Activated CD8-positive, alpha-beta T cell treated with anti-CD3 and anti-CD28 coated beads for 36 hours (primary cell): ENCODE measurements at places on chromosomes 1 and 21. TPM values are rescaled to one million over a fixed set of nuclear protein-coding genes. Genes with fewer than 3 reads are reported as not detected.

DNA sequence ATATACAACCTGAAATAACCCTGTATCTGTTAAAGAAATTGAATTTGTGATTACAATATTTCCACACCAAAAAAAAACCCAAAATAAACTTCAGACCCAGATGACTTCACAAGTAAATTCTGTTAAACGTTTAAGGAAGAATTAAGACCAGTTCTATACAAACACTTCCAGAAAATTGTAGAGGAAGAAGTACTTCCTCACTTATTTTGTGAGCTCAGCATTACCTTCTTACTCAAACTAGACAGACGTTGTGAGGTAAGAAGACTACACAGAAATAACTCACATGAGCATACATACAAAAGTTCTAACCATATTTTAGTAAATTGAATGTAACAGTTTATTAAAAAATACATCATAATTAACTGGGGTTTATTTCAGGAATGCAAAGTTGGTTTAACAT, 18.8 kb downstream of the RALGPS2 start:
- H3K4me3 ChIP-seq = no peak overlapping the region
- DNase-seq = no peak
- no peaks in the 10 kb centered on the region for H3K27me3 ChIP-seq
- H3K27ac ChIP-seq = no peak overlapping the region

DNA sequence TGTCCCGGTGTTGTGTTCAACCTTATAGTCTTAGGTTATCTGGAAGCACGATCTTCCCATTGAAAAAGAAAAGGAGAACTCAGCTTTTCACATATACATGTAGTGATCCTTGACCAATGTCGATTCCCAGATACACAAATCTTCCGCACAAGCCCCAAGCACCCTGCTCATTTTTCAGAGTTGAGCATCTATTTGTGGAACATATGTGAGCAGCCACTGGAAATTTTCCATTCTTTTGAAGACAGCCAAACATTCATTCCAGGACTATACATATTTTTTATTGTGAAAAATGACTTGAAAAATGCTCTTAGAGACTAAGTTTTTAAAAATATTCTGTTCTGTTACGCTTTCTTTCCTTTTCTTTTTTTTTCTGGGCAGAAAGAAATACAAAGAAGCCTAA, 371.9 kb downstream of the RGS7 start:
- H3K27ac ChIP-seq = no peak overlapping the region
- H3K27me3 ChIP-seq = no peaks in the 10 kb centered on the region
- H3K4me1 ChIP-seq = no peaks in the 10 kb centered on the region

- no peaks in the 10 kb centered on the region for H3K27me3 ChIP-seq
- H3K4me1 ChIP-seq = peaks cover 58% of the 10 kb centered on the region
- peaks cover 21% of the 10 kb centered on the region for H3K36me3 ChIP-seq
- peak; percentile 68 for DNase-seq
- H3K4me3 ChIP-seq = peak overlapping the region; percentile 97
These were observed 1.4 kb downstream of the RCAN3 start for GRCh38 chr1:24503870-24504523.

- H3K27ac ChIP-seq = no peak overlapping the region
- H3K36me3 ChIP-seq = peaks cover under 1% of the 10 kb centered on the region
- H3K4me3 ChIP-seq = no peak overlapping the region
- DNase-seq = no peak
- H3K4me1 ChIP-seq = no peaks in the 10 kb centered on the region
- H3K27me3 ChIP-seq = no peaks in the 10 kb centered on the region
These were observed 415.9 kb downstream of the PTPRC start for GRCh38 chr1:199054694-199055093.

GRCh38 chr1:30879940-30880677, 28.4 kb downstream of the SDC3 start:
- H3K27ac ChIP-seq = no peak overlapping the region
- no peaks in the 10 kb centered on the region for H3K36me3 ChIP-seq
- no peaks in the 10 kb centered on the region for H3K4me1 ChIP-seq
- no peak for DNase-seq

DNA sequence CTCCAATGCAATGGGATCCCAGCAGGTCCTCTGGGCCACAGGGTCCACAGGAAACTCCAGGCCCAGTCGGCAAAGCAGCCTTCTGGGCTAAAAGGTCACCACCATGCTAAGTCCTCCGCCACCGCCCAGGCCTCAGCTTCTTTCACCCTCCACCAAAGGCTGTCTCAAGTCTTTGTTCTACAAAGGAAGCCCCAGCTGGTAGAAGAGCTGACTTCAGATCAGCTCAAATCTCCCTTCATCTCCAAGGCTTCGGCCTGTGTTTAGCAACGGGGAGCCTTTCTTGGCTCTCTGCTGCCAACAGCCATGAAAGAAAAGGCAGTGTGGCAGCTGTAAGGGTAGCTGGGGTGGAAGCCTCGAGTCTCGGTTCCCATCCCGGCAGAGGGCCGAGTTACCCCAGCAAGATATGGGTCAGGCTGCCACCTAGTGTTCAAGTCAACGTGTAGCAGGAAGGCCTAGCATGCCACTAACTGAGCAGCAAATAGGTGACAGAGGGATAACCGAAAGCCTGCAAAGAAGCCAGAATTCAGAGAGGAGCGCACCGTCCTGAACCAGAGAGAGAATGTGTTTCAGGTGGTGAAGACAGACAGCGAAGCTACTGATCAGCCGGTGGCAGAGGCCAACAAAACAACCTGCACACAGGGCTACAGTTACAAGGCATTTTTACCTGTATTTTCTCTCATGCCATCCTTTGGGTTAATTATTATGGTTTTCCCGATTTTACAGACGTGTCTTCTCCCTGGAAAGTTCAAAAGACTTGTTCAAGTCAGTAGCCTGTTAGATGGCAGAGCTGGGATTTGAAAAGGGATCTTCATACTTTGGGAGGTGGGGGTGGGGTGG, 26.8 kb upstream of the CRNN start:
- H3K36me3 ChIP-seq = no peaks in the 10 kb centered on the region
- peak; percentile 76 for DNase-seq
- no peak overlapping the region for H3K4me3 ChIP-seq
- no peaks in the 10 kb centered on the region for H3K4me1 ChIP-seq

Gene RASAL2
- not detected for total RNA-seq

GRCh38 chr1:201742476-201742875, 86.5 kb upstream of the IPO9 start:
- no peak overlapping the region for H3K27ac ChIP-seq
- peaks cover 22% of the 10 kb centered on the region for H3K27me3 ChIP-seq
- DNase-seq = no peak

Gene SLC30A10
- not detected for total RNA-seq

- H3K27ac ChIP-seq = no peak overlapping the region
- DNase-seq = no peak
- H3K36me3 ChIP-seq = peaks cover 2% of the 10 kb centered on the region
- H3K27me3 ChIP-seq = no peaks in the 10 kb centered on the region
These were observed 94.6 kb downstream of the ADARB1 start for GRCh38 chr21:45169001-45169400.

GRCh38 chr1:221180704-221181368, 301.6 kb downstream of the HLX start:
- H3K27me3 ChIP-seq = peaks cover 5% of the 10 kb centered on the region
- no peak overlapping the region for H3K4me3 ChIP-seq
- no peak for DNase-seq
- no peaks in the 10 kb centered on the region for H3K4me1 ChIP-seq
- H3K27ac ChIP-seq = no peak overlapping the region

Gene FCGR3B
- not detected for total RNA-seq

DNA sequence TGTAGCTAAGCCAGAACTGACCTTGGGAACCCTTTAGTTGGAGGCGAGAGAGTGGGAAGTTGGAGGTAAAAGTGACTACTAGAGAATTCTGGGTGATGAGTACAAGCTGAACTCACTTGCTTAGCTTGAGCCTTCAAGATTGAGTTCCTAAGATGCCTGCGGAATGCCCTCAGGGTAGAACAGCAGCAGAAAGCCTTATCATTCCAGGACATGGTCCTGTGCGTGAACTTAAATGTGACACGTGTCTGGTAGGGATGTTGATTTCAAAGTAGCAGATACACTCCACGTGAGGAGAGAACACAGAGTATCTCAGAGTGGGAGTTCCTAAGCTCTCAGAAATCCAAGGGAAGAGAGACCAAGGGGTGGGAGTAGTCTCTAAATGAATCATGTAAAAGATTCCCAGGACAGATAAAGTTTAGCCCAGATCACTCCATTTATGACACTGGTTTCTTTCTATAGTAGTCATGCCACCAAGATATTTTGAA, 60.1 kb downstream of the KCNK1 start:
- no peaks in the 10 kb centered on the region for H3K4me1 ChIP-seq
- H3K27ac ChIP-seq = no peak overlapping the region
- no peak overlapping the region for H3K4me3 ChIP-seq
- no peak for DNase-seq
- H3K27me3 ChIP-seq = peaks cover 15% of the 10 kb centered on the region

GRCh38 chr1:51342591-51343206, 12.3 kb upstream of the TTC39A start:
- peaks cover 2% of the 10 kb centered on the region for H3K4me1 ChIP-seq
- peaks cover 31% of the 10 kb centered on the region for H3K27me3 ChIP-seq
- no peaks in the 10 kb centered on the region for H3K36me3 ChIP-seq
- DNase-seq = no peak

- no peaks in the 10 kb centered on the region for H3K27me3 ChIP-seq
- peaks cover 27% of the 10 kb centered on the region for H3K36me3 ChIP-seq
- H3K4me1 ChIP-seq = peaks cover 68% of the 10 kb centered on the region
- peak; percentile 5 for DNase-seq
- H3K27ac ChIP-seq = peak overlapping the region; percentile 55
These were observed 86.9 kb downstream of the LRRC8D start for GRCh38 chr1:89907727-89908212.

Gene FMOD
- total RNA-seq = 2.4 TPM

GRCh38 chr1:160547422-160547821, 24.4 kb upstream of the SLAMF6 start:
- H3K36me3 ChIP-seq = peaks cover 40% of the 10 kb centered on the region
- H3K27ac ChIP-seq = no peak overlapping the region
- no peak overlapping the region for H3K4me3 ChIP-seq
- no peaks in the 10 kb centered on the region for H3K27me3 ChIP-seq
- peaks cover 37% of the 10 kb centered on the region for H3K4me1 ChIP-seq

GRCh38 chr1:213656503-213656902, 331.3 kb upstream of the PROX1 start:
- H3K4me3 ChIP-seq = no peak overlapping the region
- H3K27ac ChIP-seq = no peak overlapping the region
- H3K36me3 ChIP-seq = no peaks in the 10 kb centered on the region
- peaks cover 4% of the 10 kb centered on the region for H3K27me3 ChIP-seq

Gene STK40
- 41.2 TPM for total RNA-seq

Gene ZBTB8OS
- 53.4 TPM for total RNA-seq

Gene CRP
- total RNA-seq = not detected

DNA sequence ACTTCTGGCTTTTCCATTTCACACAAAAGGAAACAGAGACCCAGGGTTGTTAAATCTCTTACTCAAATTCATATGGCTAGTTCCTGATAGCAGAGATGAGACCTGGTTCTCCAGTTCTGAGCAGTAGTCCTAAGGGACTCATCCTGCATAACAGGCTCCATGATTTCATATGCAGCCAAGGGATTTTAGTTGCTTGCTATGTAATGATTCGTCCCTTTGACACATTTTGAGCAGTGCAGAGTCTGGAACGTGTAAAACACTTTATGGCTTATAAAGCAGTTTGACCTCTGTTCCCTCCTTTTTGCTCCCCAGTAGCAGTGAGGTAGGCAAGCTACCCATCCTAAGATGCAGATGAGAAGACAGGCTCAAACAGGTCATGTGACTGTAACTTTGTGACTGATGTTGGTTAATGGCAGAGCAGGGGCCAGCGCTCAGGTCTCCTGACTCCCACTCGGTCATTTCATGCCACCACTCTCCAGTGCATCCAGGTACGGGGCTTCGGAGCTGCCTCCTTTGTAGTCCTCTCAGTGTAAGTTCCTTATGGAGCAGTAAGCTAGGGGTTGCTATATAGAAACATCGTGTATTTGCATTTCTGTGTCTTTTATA, 24.2 kb downstream of the CC2D1B start:
- DNase-seq = no peak
- no peaks in the 10 kb centered on the region for H3K36me3 ChIP-seq
- H3K4me1 ChIP-seq = no peaks in the 10 kb centered on the region
- no peaks in the 10 kb centered on the region for H3K27me3 ChIP-seq
- H3K4me3 ChIP-seq = no peak overlapping the region
- no peak overlapping the region for H3K27ac ChIP-seq

Gene AGBL4
- 0.14 TPM for total RNA-seq

DNA sequence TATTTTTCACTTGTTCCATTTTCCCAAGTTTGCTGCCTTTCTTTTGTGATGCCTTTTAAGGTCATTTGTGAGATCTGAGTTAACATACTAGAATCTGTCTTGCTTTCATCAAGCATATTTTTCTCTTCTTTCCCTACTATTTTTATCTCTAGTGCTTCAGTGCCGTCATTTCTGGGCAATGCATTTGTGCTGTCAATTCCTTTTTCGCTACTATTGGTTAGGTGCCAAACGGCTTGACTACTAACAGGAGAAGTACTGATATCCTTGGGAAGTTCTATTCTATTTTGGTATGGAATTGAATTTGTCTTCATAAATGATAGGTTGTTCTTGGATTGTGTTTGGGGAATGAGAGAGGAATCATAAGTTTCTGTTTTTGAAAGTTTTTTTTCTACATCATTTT, 42.2 kb downstream of the LRRC53 start:
- H3K27me3 ChIP-seq = peaks cover 3% of the 10 kb centered on the region
- H3K4me3 ChIP-seq = no peak overlapping the region
- H3K36me3 ChIP-seq = no peaks in the 10 kb centered on the region
- DNase-seq = no peak
- H3K27ac ChIP-seq = no peak overlapping the region

- no peak overlapping the region for H3K27ac ChIP-seq
- H3K27me3 ChIP-seq = peaks cover 15% of the 10 kb centered on the region
- no peaks in the 10 kb centered on the region for H3K4me1 ChIP-seq
These were observed 36.3 kb upstream of the FAM3B start for GRCh38 chr21:41280115-41280919.

DNA sequence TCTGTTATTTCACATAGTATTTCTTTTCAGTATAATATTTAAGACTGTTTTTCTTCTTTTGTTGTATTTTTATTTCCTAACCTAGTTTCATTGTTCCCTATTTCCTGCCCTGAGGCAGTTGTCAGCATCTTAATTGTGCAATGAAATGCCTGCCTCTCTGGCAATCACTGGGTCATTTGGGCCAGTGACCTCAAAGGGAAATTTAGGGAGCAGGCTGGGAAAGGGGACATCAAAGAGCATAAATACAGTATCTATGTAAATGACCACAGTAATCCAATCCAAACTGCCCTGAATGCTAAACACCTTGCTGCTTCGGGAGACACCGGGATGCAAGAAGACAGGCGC, 147.8 kb downstream of the TLR5 start:
- H3K4me3 ChIP-seq = no peak overlapping the region
- H3K4me1 ChIP-seq = no peaks in the 10 kb centered on the region
- H3K27ac ChIP-seq = no peak overlapping the region
- H3K27me3 ChIP-seq = no peaks in the 10 kb centered on the region
- DNase-seq = no peak
- peaks cover 2% of the 10 kb centered on the region for H3K36me3 ChIP-seq
